ENCODE measurements at places on chromosomes 7 and 10. TPM values are rescaled to one million over a fixed set of nuclear protein-coding genes. Genes with fewer than 3 reads are reported as not detected.

ZNF37A gene
- 8.2 TPM for total RNA-seq

FAM24B gene
- total RNA-seq = 3.8 TPM

IFIT1B gene
- total RNA-seq = not detected

OR2A5 gene
- not detected for total RNA-seq

DNA sequence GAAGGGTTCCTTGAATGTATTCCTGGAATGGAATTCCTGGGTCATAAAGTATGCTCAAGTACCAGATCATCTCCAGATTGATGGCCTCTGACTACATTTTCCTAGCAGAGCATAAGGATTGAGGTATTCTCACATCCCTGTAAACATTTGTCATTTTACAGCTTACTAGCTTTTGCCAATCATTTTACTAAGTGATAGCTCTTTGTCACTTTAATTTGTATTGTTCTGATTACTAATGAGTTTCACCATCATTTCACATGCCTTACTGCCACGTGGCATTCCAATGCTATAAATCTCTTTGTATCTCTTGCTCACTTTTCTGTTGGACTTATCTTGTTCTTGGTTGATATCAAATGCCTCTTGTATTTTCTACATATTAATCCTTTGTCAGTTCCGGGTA lies 68.6 kb upstream of the CACNB2 start:
- no peak for DNase-seq
